ENCODE measurements at places on chromosomes 2 and 18.

DNA sequence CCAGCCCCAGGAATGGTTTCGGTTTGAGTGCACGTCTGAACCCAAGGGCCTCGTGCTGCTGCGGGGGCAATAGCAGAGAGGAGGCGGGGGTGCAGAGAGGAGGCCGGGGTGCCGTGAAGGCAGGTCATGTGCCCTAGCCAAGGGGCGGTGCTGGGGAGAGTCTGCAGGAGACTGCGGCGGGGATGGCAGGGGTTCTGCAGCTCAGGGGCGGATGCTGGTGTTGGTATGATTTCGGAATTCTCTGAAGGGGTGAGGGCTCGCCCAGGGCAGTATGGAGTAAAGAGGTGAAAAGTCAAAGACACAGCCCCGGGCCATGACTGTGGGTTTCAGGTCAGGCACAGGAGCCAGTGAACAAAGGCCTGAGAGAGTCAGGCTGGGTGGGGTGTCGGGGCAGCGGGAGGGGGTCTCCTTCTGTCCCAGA, 186.5 kb upstream of the HDAC4 start:
- DNase-seq = no peak

GRCh38 chr18:48472610-48473009, 63.4 kb upstream of the ZBTB7C start:
- no peak for DNase-seq

GRCh38 chr2:96623116-96623515, 15.0 kb downstream of the KANSL3 start:
- no peak for DNase-seq

DNA sequence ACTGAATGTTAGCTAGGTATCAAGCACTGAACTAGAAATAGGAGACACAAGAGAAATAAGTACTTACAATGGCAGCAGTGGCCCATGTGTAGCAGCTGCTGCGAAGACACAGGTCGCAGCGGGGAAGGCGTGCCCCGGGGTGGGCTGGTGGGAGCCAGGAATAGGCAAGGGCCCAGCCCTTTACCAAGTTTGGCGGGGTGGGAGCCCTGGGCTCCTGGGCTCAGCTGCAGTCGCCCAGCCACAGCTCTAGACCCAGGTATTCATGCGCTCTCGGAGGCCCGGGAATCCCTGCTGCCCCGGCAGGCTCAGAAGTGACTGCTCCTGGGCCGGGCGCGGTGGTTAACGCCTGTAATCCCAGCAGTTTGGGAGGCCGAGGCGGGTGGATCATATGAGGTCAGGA, 1287.3 kb downstream of the CNTNAP5 start:
- DNase-seq = no peak

DNA sequence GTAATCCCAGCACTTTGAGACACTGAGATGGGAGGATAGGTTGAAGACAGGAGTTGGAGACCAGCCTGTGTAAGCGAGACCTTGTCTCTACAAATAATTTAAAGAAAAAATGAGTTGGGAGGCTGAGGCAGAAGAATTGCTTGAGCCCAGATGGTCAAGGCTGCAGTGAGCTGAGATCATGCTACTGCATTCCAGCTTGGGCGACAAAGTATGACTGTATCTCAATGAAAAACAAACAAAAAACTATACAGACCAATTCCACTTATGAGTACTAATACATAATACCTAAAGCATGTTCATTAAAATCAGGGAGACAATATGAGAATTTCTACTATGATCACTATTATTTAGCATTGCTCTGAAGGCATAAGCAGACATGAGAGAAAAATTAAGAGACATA, 12.6 kb downstream of the RNF149 start:
- no peak for DNase-seq

Data from stimulated activated CD8-positive, alpha-beta memory T cell treated with anti-CD3 and anti-CD28 coated beads, Interleukin-4, amount 100 ng/mL, for 4 hours (primary cell).